ENCODE measurements at places on chromosomes 3 and 15.
A peak's percentile ranks its signal among the peaks of the same experiment; 100 is the strongest.

GRCh38 chr3:11134794-11135193, 19.5 kb upstream of the HRH1 start:
- no peak for DNase-seq

DNA sequence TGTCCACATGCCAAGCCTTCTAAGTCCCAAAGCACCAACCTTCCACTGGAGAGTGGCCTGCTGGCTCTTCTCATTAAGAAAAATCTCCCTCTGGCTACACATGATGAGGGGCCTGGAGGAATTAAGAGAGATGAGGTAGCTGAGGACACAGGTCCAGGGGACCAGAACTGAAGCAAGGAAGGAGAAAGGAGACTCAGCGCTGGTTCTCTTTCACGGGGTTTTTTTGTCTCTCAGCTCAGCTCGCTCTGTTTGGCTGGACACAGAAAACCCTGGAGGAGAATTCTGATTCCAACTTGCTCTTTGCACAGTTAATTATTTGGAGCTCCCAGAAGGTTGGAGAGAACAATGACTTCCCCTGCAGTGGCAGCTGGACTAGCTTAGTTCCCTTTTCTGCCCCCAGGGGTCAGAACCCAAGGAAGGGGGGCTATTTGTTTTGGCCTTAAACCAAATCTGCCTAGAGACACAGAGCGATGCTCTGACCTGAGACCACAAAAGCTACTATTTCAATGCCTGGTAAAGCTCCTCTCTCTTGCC, 507.6 kb downstream of the FHIT start:
- DNase-seq: no peak

DNA sequence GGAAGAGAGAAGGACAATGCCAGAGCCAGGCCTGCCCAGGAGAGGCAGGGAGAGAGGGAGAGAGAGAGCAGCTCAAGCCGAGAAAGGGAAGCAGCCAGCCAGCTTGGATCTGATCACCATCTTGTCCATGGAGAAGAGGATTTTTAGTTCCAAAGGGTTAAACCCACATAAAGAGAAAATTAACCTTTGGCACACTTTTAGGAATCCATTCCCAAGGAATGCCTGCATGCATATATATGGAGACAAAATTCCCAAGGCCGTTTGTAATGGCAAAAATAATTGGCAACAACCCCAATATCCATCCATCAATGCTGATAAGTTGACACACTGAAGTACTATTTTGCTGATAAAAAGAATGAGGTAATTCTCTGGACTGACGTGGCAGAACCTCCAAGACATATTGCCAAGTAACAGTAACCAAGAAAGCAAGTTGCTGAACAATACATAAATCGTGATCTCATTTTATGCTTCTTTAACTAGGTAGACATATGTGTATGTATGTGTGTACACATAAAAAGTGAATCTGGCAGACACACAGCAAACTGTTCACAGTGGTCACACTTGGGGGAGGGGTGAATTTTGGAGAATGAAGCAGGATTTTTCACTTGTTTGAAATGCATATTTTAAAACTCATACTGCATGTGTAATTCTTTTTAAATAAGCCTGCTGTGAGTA, 7.5 kb upstream of the STRA6 start:
- DNase-seq: no peak

- no peak for DNase-seq
Measured at GRCh38 chr15:96500508-96500907, 170.0 kb downstream of the NR2F2 start.

DNA sequence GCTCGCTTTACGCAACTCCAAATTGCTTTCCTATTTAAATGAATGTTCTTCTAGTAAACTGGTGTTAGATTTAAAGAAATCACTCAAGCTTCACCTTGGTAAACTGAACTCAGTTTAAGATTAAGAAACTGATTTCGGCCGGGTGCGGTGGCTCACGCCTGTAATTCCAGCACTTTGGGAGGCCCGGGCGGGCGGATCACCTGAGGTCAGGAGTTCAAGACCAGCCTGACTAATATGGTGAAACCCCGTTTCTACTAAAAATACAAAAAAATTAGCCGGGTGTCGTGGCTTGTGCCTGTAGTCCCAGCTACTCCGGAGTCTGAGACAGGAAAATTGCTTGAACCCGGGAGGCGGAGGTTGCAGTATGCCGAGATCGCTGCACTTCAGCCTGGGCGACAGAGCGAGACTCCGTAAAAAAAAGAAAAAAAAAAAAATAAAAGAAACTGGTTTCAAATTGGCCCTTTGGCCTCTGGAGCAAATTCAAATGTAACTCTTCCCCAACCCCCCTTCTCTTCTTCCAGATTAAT, 1.7 kb downstream of the SKIL start:
- no peak for DNase-seq

DNA sequence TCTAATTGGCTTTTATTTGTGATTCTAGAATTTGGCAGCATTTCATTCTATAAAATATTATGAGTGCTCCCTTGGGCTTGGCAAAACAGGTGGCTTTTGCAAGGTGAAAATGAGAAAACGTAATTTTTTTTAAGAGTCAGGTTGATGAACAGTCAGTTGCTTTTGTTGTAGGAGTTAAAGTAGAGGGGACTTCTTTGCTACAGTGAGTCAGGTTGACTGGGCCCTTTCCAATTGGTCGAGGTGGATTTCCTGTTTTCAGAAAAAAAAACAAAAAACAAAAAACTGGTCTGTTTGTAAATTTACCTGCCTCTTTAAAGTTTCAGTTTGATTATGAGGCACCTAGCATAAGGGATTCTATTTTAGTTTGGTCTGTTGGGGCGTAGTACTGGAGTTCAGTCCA, 1469.4 kb upstream of the GBE1 start:
- no peak for DNase-seq

DNA sequence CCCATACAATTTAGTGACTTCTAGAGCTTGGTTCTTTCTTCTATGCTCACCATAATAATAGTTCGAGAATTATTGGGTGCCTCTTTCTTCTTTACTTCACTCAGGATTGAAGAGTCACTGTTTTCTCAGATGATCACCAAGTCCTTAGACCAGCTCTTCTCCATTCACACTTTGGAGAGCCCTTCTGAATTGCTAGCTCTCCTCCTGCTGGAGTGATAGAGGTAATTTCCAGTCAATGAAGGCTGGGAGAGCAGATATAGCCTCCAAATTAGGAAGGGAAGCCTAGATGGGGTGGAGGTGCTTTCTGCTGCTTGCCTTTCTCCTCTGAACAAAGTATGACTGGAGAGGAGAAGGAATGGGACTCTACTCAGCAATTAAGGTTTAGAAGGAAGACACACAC, 10.7 kb upstream of the BBX start:
- DNase-seq: no peak

GRCh38 chr15:49645941-49646340, 25.1 kb downstream of the DTWD1 start:
- peak; percentile 31 for DNase-seq

GRCh38 chr3:174767853-174768382, 91.2 kb upstream of the NAALADL2 start:
- DNase-seq: no peak

- no peak for DNase-seq
Measured at GRCh38 chr3:131007782-131008181, 18.8 kb downstream of the ASTE1 start.

Measured in NCI-H510A (cell line).